ENCODE measurements at places on chromosomes 12 and 14.

DNA sequence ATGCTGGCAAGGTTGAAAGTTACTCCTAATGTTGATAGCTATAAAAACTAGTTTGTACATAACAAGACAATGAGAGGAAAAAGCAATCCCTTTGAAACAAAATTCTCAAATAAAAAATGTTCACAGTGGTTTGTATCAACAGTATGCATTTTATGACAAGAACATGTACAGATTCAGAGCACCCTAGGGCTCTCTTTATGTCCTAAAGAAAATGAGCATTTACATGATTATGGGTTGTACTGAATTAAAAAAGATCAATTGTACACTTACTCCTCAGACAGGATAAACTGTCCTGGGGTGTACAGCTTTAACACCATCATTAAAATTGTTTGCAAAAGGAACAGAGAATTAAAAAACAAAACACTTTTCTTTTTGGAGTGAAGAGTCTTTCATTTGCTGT, 22.2 kb downstream of the PPP1CC start:
- DNase-seq: no peak

DNA sequence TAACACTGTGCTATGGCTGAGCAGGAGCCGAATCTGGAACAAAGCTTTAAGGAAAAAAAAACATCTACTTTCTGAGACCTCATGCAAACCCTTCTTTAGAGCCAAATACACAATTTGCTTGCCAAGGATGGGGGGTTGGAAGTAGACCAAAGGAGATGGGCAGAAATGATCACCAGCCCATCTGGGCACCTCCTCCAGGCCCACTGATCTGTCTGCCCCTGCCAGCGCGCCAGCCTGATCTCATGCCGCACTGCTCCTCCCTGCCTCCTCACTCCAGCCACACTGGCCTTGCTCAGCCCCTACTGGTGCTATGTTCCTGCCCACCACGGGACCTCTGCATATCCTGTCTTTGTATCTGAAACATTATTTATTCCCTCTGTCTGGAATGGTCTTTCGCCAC, 24.8 kb upstream of the RAB35 start:
- DNase-seq: no peak

DNA sequence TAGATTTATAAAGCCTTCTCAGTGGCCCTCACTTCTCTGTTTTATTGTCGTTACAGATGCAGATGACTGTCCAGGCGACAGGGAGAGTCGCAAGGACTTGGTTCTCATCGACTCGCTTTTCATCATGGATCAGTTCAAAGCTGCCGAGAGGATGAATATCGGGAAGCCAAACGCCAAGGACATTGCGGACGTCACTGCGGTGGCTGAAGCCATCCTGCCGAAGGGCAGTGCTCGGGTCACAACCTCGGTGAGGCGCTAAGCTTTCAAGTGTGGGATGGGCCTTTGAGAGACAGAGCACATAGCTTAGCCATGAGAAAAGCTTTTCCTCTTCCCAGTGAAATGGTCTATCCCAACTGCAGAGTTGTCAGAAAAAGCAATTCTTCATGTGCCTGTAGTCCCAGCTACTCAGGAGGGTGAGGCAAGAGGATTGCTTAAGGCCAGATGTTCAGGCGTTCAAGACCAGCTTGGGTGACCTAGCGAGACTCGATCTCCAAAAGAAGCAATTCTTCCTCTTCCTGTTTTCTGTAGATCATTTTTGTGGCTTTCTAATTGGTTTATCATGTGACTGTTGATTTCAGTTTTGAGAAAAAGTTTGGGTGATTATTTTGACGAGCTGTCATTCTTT, 56.4 kb downstream of the EP400 start:
- DNase-seq: peak; percentile 89

GRCh38 chr12:15856097-15856982, 25.8 kb upstream of the STRAP start:
- peak; percentile 40 for DNase-seq

- no peak for DNase-seq
Measured at GRCh38 chr14:45359746-45360145, 106.7 kb upstream of the MIS18BP1 start.

GRCh38 chr12:26705851-26706250, 127.1 kb downstream of the ITPR2 start:
- no peak for DNase-seq
